Small intestine (tissue), 16 donors: ENCODE measurements at places on chromosomes 4 and X.

- DNase-seq, result peak; percentile 38
Observed at GRCh38 chr4:1172971-1173757, 781 bp upstream of the SPON2 start.

- no peak for DNase-seq
Observed at GRCh38 chr4:113849771-113850170, 88.2 kb upstream of the CAMK2D start.

DNA sequence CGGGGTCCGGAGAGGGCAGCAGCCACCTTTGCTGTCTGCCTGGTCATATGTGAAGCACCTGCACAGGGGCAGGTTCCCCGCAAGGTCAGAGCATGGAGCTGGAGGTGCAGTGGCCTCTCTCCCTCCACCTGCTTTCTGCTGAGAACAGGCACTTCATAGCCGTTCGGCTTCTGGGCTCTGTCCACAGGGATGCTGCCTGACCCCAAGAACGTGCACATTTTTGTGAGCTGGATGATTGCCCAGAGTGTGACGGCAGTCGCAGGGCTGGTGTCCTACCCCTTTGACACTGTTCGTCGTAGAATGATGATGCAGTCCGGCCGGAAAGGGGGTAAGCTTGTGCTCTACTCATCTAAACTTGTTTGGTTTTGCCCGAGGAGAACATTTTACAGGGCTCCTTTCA lies 2.5 kb downstream of the SLC25A4 start:
- DNase-seq, result no peak

GRCh38 chr4:61309616-61310015 lies 109.5 kb downstream of the ADGRL3 start:
- DNase-seq, result no peak

- DNase-seq, result no peak
Observed at GRCh38 chr4:152357206-152357605, 178.7 kb downstream of the FBXW7 start.

DNA sequence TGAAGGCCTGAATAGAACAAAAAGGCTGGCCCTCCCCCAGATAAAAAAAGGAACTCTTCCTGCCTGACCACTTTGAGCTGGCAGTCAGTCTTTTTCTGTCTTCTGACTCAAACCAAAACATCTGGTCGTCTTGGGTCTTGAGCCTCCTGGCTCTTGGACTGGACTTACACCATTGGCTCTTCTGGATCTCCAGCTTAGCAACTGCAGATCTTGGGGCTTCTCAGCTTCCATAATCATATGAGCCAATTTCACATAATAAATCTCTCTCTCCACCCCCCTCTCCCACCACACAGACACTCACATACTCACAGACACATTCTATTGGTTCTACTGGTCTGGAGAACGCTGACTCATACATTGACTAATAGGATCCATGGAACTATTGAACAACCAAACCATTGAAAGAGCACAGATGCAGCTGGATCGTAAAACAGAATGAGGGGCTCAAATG lies 15.6 kb upstream of the CWH43 start:
- DNase-seq, result no peak

- no peak for DNase-seq
Observed at GRCh38 chr4:183907871-183908683, 3.0 kb downstream of the STOX2 start.

GRCh38 chr4:57430726-57431125 lies 320.5 kb upstream of the IGFBP7 start:
- no peak for DNase-seq

DNA sequence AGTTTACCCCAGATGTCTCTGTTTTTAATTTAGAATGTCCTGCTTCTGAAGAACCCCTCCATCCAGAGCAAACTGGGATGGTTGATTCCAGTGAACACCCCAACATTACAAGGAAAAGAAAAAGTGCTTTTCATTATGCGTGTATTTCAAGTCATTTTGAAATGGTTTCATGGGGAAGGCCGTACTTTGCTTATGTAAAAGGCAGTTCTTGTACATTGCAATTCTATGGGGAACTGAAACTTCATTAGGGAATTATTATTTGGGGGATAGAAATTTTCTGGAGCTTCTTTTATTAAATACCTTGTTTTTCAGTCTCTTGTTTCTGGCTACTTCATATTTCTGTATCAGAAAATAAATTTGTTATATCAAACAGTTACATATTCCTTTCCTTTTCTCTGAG lies 96.9 kb upstream of the ZNF518B start:
- no peak for DNase-seq

GRCh38 chr4:60812811-60813210 lies 387.3 kb upstream of the ADGRL3 start:
- no peak for DNase-seq

- DNase-seq, result no peak
Observed at GRCh38 chr4:139564502-139564901, 8.5 kb upstream of the SETD7 start.

- peak; percentile 83 for DNase-seq
Observed at GRCh38 chr4:81052119-81053068, 21.9 kb downstream of the BMP3 start.

- DNase-seq, result no peak
Observed at GRCh38 chr4:86994686-86995085, 59.9 kb downstream of the AFF1 start.

GRCh38 chr4:75736862-75737261 lies 12.5 kb downstream of the USO1 start:
- no peak for DNase-seq

DNA sequence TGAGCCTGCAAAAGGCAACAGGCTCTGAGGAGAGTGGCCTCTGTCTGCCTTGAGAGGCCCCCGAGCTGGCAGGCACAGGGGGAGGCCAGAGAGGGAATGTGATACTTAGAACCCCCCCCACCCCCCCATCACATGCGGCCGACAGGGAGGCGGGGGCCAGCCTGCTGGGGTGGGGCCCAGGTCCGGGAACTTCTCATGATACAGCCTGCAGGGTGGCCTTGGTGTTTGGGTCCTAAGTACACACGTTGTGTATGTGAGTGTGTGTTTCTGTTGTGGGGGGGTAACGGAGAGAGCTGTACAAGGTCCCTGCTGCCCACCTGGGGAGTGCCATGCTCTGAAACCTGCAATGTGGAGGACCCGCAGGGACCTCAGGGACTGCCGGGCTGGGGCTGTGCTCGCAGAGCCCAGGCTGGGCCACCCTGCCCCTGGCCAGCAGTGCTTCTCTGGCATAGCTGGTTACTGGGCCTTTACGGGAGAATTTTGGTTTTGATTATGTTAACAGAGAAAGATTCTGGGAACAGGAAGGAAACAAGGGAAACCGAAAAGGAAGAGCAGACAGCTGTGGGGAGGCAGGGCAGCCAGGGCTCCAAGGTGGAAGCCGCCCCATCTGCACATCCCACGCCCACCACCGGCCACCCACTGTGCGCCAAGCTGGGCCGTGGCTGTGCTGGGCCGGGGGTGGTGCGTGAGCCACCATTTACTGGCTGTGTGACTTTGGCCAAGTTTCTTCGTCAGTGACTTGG lies 19.9 kb downstream of the SH3BP2 start:
- DNase-seq, result no peak

- no peak for DNase-seq
Observed at GRCh38 chrX:102787283-102787682, 66.7 kb downstream of the GPRASP3 start.

DNA sequence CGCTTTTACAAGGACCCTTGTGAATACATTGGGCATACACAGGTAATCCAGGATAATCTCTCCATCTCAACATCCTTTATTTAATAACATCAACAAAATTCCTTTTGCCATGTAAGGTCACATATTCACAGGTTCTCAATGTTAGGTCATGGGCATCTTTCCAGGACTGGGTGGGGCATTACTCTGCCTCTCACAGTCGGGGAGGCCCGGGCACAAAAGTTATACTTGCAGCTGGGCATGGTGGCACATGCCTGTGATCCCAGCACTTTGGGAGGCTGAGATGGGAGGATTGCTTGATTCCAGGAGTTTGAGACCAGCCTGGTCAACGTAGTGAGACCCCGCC lies 93.7 kb upstream of the AP1S2 start:
- DNase-seq, result no peak

- DNase-seq, result no peak
Observed at GRCh38 chr4:107561481-107561880, 158.6 kb downstream of the PAPSS1 start.

GRCh38 chr4:88957570-88957969 lies 99.4 kb downstream of the FAM13A start:
- DNase-seq, result no peak

- DNase-seq, result no peak
Observed at GRCh38 chr4:80144676-80145470, 52.4 kb upstream of the PRDM8 start.

DNA sequence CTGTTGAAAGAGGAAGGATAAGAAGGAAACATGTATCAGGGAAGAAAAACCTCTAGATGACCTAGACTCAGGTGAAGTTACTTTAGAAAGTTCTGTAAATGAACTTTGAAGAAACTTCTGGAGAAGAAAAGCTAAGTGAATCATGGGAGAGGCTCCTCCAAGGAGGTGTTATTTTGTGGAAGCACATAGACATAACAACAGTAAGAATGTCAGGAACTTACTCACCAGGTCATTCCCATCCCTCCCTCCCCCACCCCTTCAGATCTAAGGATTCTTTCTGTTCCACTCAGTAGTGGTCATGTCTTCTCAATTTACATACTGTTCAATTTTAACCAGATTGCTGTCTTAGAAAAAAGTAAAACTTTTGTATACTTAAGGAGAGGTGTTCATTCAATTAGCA lies 310.5 kb upstream of the DDX53 start:
- no peak for DNase-seq

GRCh38 chr4:51894059-51894645 lies 51.2 kb downstream of the DCUN1D4 start:
- no peak for DNase-seq

DNA sequence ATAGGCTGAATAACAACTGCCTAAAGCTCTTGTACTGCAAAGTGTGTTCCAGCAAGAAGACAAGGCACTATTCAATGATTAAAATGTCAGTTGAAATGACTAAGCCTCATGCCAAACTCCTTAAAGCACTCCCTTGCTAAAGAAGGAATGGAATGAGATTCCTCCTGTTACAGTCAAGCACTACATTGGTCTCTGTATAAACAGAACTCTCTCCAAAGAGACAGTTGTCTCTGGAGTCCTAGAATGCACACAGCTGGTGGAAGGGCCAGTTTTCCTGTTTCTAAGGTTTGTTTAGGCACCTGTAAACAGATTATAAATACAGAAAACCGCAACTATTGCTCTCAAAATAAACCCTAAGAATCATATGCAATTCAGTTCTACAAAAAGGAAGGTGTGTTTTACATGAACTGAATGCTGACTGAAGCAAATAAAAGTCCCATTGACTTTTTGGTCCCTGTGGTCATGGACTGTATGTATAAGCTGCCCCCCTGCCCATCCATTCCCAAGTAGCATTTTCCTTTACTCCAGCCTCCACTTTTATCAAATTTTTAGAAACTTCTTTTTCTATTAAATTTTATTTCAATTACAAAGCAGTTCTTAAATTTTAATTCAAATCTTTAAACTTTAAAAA lies 47.0 kb downstream of the FAT1 start:
- DNase-seq, result no peak

DNA sequence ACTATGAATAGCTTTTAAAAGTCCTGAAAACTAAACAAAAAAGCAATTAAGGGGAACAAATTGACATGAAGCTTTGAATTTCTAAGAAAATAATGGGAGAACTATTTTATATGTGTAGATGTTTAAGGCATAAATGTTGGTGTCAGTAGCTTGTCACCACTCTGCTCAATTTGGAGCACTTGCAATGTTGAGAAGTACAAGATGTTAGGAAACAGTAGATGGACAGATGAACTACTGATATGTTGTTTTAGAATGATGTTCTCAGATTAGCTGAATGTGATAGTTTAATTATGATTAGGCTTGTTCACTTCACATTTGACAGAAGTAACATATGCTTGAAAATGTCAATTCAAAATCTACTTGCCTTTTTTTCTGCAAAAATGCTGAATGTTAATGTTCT lies 525.7 kb upstream of the IGFBP7 start:
- no peak for DNase-seq

GRCh38 chr4:112951362-112952312 lies 97.8 kb upstream of the ANK2 start:
- DNase-seq, result peak; percentile 9

DNA sequence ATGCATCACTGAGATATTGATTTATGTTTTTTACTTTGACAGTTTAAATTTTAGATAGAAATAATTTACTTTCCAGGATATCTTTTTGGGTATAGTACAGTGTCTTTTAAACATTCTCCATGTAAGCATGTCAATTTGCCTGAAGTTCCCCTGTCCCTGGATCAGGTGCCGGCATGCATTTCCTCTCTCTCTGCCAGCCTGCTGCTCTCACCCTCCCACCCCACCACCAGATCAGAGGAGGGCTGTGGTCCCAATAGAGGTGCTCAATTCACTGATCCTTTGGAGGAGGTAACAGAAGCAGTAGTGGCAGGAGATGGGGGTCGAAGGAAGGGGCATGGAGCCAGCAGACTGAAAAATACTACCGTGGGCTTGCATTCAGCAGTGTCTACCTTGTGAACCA lies 28.3 kb upstream of the DSPP start:
- DNase-seq, result no peak

DNA sequence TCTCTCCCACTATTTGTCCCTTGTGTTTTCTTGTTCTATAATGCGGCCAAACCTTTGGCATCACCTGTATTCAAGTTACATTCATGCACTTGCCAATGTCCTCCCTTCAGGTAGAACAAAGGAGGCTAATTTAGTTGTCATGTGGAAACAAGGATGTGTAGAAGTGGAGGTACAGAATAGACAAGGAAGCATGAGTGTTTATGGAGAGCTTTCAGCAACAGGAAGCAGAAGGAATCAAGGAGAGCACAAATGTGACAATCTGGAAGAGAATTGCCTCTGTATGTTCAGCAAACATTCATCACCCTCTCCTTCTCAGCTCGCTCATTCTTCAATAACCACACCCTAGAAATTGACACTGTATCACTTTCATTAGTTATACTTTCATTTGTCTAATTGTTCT lies 103.4 kb downstream of the SLC7A11 start:
- DNase-seq, result no peak

DNA sequence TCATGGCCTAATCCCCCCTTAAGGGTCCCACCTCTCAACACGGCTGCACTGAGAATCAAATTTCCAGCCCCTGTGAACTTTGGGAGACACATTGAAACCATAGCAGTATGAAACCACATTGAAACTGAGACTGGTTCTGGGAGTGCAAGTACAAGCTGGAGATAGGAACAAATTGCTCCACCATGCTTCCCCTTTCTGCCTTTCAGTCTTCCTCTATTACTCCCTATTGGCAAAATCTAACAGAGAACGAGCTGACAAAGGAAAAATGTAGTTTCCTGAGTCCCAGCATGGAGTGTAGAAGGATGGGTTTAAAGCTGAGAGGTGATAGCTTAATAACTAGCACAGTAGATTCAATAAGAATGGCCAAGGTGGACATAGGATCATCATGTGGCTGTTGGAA lies 161.7 kb upstream of the RPL34 start:
- no peak for DNase-seq

- DNase-seq, result no peak
Observed at GRCh38 chr4:102552781-102553180, 51.6 kb downstream of the NFKB1 start.

DNA sequence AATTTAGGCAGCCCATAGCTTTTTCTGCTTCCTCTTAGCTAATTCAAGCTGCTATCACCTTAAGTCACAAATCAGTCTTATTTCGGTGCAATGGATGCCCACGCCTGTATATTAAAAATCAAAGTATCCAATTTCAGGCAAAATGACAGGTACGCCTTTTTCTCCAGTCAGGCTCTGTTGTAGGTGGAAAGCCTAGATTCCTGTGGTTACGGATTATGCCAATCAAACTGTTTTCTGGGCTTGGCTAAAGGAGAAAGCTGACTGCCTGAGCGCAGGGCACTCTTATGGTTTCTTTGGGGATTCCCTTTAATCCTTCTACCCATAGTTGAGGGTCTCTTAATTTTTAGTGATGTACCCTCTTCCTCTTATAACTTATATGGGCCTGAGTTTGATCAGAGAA lies 550.5 kb downstream of the PDHA2 start:
- DNase-seq, result no peak
